ENCODE measurements at places on chromosomes 5 and 9.

GRCh38 chr9:123973590-123974223 lies 37.9 kb upstream of the LHX2 start:
- DNase-seq: no peak

DNA sequence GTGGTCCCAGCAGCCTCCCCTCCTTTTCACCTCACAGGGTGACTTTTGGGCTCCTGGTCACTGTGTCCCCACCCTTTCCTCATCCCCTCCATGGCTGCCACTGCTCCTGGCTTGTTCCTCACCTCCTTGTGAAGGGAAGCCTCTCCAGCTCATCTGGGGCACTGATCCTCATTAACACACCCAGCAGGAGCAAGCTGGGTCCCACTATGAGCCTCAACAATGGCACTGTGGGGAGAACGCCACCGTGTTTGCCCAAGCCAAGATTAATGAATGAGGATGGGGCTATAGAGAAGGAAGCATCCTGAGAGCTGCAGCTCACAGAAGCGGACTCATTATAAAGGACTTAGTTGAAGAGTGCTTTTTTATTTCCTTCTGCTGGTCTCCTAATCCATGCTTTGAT lies 118.4 kb downstream of the MARCHF11 start:
- DNase-seq: no peak

DNA sequence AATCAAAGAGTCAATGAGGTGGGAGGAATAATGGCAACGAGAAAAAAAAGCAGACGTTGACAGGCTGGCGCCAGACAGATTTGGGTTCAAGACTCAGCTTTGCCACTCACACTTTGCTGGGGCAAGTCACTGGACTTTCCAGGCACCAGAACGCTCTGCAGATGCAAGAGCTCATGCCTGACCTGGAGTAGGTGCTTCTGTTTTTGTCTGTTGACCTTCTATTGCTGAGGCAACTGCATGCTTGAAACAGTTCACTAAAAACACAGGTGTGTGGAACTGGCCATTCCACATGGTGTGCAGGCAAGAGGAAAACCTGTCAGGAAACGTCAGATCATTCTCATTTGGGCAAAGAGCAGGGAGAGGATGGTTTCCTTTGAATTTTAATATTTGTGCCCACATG lies 161.2 kb upstream of the SMIM23 start:
- DNase-seq: no peak

- no peak for DNase-seq
Measured at GRCh38 chr9:18591261-18591660, 117.3 kb downstream of the ADAMTSL1 start.

DNA sequence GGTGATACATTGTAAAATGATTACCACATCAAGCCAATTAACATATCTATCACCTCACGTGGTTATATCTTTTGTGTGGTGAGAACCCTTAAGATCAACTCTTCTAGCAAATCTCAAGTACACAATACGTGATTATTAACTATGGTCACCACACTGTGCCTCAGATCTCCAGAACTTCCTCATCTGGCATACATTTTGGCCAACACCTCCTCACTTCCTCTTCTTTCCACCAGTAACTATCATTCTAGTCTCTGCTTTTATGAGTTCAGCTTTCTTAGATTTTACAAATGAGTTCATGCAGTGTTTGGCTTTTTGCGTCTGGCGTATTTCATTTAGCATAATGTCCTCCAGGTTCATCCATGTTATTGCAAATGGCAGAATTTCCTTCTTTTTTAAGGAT lies 35.8 kb downstream of the PRKACG start:
- DNase-seq: peak; percentile 33

- no peak for DNase-seq
Measured at GRCh38 chr5:80804332-80804731, 149.5 kb upstream of the DHFR start.

DNA sequence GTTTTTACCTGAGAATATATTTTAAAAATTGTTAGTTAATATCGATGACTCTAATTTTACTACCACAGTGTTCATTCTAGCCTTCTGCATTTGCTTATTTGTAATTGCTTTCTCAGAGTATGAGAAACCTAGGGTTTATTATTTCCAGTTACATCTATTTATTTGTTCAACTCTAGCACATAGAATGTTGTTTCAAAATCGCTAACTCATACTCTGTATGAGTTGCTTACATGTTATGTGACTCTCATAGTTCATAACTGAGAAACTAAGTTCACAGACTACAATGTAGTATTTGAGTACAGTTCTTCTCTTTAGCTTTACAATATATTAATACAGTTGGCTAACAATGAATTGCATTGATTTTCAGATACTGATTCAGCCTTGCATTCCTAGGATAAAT lies 103.2 kb downstream of the MACROH2A1 start:
- no peak for DNase-seq

DNA sequence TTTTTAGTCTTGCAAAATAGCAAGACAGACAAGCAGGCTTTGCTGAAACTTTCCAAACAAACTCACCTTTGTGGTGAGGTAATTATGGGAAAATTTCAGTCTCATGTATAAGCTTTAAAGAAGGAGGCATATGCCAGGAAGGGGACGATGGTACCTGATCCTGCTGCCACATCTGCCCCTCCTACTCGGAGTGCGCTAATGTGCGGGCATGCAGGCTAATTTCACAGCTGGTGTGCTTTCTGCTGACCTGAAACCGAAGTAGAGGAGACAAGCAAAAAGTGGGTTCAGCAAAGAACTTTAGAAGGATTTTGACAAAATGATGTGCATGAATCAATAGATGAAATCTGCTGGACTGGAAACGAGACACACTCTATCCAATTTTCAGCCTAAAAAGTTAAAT lies 117.1 kb upstream of the IRX4 start:
- no peak for DNase-seq

DNA sequence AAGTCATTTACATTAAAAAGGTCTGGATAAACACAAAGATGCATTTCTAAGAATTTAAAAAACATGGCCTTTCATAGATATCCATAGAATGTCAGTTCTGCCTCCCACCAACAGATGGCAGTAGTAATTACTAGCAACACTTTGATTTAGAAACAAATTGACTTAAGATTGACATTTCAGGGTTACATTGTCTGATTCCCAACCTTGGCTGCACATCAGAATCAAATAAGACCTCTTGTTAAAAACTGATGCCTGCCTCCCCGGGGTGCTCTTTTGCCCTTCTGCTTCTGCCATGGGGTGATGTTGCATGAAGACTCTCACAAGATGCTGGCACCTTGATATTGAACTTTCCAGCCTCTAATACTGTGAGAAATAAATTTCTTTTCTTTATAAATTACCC lies 146.2 kb upstream of the GPR151 start:
- DNase-seq: no peak

DNA sequence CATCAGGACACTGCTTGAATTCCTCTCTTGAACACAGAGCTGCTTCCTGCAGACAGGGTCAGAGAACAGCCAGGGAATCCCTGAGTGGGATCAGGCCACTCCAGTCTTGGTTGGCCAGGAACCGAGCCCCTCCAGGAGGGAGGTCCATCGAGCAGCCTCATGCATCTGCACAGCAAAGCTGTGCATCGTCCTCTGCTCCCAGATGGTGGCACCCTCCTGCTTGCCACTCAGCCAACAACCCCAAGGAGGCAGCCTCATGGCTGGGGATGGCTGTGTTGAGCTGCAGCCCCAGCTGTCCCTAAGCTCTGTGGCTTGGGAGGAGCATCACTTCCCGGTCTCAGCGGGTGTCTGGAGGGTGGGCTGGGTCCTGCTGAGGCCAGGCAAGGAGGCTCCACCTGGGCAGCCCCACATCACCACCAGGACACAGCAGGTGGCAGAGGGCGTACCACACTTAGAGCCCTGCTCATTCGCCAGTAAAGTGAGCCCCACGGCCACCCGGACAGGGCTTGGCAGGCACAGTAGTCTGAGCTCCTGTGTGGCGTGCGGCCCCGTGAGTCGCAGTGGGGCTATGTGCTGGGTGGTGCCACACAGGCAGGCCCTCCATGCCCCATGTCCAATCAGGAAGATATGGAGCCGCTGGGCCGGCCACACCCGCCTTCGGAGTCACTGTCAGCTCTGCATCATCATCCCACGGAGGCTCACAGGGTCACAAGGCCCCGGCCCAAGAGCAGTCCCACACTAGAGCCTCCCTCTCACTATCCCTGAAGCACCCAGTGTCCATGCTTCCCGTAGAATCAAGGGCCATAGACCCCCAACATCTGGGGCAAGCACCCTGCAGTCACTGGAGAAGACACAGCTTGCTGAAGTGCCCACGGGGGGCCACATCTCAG lies 11.9 kb downstream of the LPCAT1 start:
- DNase-seq: no peak

DNA sequence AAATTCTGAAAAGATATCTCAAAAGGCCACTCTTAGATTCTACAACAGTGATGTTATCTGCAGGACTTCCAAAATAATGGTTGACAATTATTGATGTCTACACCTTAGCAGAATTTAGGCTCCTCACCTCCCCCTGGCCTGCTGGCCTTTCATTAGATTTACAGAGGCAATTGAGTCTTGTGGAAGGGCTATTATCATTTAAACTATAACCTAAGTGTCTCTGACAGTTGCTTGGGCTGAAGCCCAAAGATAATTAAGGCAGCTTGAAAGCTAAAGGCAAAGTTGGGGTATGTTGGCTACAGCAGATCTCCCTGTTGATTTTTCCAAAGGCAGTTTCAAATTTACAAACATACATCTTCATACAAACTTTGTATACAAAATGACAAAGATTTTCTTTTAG lies 912.3 kb downstream of the TAF11L14 start:
- DNase-seq: no peak

GRCh38 chr9:8428389-8428788 lies 628.8 kb upstream of the DMAC1 start:
- peak; percentile 2 for DNase-seq

- no peak for DNase-seq
Measured at GRCh38 chr5:119078071-119078846, 7.4 kb downstream of the DMXL1 start.

GRCh38 chr5:162512935-162513565 lies 445.5 kb downstream of the GABRG2 start:
- DNase-seq: no peak

GRCh38 chr9:134778841-134779411 lies 101.7 kb upstream of the FCN2 start:
- no peak for DNase-seq

- DNase-seq: no peak
Measured at GRCh38 chr9:110573305-110573704, 6.2 kb downstream of the SVEP1 start.

DNA sequence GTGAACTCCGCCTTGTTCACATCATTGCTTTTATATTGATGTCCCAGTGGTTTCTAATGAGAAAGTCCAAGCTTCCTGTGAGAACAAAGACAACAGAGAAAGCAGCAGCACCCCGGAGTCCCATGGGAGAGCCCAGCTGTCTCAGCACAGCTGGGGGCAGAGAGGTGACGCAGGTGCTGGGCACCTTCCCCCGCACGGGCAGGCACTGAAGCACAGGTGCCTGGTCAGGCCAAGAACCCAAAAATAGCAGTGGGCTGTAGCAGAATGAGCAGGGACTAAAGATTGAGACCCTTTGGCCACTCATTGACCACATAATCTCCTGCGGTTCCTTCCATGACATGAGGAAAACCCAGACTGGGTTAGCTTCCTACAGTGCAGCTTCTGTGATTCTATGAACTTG lies 18.8 kb downstream of the SRD5A1 start:
- DNase-seq: no peak

- no peak for DNase-seq
Measured at GRCh38 chr5:35305336-35306020, 75.2 kb upstream of the PRLR start.

- no peak for DNase-seq
Measured at GRCh38 chr9:76394960-76395252, 680 bp upstream of the RFK start.

- DNase-seq: no peak
Measured at GRCh38 chr5:53469946-53470687, 10.3 kb upstream of the FST start.

- DNase-seq: no peak
Measured at GRCh38 chr5:144131261-144131660, 39.2 kb downstream of the YIPF5 start.

DNA sequence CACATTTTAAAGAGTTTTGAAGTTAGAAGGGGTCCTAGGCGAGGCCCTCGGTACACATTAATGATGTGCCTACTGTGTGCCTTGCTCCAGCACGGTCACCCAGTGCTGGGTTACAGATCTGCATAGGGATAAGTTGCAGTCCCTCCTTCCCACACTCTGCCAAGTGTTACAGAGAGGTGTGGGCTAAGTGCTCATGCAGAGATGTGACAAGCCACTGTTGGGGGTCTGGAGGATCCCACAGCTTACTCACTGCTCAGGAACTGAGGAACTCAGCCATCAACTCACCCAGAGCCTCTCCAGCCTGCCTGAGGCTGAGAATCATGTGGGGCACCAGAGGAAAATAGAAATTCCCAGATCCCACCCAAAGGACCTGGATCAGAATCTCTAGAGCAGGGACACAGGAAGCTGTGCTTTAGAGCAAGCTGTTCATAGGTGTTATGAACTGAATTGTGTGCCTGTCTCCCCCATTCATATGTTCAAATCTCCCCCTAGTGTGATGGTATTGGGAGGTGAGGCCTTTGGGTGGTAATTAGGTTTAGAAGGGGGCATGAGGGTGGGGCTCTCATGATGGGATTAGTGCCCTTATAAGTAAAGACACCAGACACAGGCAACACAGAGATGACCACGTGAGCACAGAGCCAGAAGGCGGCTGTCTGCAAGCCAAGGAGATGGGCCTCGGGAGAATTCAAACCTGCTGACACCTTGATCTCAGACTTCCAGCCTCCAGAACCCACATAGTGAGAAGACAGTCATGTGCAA lies 164.1 kb downstream of the HSD17B3 start:
- DNase-seq: no peak

DNA sequence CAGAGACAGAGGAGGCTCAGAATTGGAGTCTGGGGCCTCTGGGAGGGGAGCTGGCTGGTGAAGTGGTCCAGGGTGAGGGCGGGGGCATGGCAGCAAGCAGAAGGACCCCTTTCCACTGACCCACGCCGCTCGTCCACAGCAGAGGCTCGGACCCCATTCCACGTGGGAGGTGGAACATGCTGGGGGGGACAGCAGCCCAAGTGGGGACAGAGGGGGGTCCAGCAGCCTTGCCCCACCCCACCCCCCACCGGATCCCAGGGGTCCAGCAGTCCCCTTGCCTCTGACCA lies 25.4 kb upstream of the NKD2 start:
- DNase-seq: no peak

GRCh38 chr5:102628441-102629175 lies 126.5 kb upstream of the PAM start:
- no peak for DNase-seq

DNA sequence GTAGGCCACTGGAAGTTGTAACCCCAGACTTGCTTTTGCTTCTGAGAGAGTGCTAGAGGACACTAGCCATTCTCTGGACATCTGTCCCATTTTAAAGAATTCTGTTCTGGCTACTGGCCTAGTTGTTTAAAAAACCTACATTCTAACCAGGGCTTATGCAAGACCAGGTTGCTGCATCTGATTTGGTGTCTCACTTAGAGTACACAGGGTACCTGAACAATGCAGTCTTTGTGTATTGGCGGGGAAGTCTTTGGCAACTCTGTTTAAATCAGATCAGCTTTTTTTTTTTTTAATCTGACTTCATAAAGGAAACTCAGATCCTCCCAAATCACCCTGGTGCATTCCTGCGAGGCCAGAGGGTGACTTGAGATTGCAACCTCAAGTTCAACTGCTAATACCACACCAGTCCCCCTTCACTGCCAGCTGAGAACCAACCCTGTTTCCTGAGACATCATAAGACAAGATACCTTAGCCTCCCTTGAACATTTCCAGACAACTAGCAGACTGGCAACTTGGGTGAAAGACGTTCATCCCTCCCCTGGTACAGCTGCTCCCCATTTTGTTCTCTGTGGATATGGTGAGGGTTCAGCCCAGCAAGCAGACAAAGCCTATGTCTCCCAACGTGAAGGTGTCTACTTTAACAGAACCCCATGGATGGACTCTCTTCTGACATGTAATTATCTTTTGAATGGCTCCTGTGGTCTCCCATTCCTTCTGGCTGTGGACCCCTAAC lies 27.0 kb downstream of the SKP1 start:
- DNase-seq: no peak

Measured in naive B cell (primary cell).